ENCODE measurements at places on chromosomes 16 and 17. TPM values are rescaled to one million over a fixed set of nuclear protein-coding genes. Genes with fewer than 3 reads are reported as not detected.

The SCNN1G gene
- total RNA-seq, result 3.2 TPM

- no peak for DNase-seq
- no peaks in the 10 kb centered on the region for H3K27me3 ChIP-seq
- H3K36me3 ChIP-seq, result no peaks in the 10 kb centered on the region
- peaks cover 5% of the 10 kb centered on the region for H3K4me1 ChIP-seq
These were observed 32.6 kb downstream of the NUBP1 start for GRCh38 chr16:10776280-10776679.

DNA sequence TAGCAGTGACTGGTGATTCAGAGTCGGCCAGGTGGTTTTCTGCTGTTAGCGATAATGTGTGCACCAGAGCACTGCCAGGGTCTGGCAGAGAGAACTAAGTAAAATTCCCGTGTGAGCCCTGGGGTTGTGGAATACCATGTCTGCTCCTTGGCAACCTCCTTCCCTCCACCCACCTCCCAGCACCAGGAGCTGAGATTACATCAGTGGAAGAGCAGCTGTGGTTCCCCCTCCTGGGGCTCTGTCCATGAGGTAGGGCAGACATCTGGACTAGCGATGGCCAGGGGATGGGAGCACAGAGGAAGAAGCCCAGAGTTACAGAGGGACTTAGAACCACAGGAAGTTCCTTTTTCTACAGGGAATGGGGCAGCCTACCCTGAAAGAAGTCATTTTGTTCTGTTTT, 15.8 kb downstream of the CLEC10A start:
- no peaks in the 10 kb centered on the region for H3K36me3 ChIP-seq
- H3K27ac ChIP-seq, result no peak overlapping the region
- no peaks in the 10 kb centered on the region for H3K27me3 ChIP-seq
- no peak overlapping the region for H3K4me3 ChIP-seq

DNA sequence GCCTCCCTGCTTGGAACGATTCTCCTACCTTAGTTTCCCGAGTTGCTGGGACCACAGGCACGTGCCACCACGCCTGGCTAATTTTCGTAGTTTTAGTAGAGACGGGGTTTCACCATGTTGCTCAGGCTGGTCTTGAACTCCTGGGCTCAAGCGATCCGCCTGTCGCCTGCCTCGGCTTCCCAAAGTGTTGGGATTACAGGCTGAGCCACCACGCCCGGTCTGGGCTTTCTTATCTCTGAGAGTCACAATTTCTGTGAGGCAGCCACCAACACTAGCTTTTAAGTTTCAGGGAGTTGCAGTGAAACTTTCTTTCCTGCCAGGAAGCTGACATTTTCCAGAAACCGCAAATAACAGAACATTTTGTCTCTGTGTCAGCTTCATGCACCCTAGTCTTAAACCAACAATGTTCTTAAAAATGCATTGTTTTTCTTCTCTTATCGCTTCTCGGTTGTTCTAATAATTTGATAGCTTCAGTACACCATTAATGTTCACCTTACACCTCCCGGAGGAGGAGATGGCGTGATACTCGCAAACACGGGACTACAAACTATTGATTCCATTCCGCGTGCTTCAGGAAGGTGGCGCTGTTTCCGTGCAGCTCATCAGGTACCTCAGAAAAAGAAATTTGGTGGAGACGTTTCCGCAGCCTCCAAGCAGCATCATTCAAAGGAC, 7.4 kb upstream of the DHRS7B start:
- no peak overlapping the region for H3K4me3 ChIP-seq
- H3K4me1 ChIP-seq, result no peaks in the 10 kb centered on the region
- no peaks in the 10 kb centered on the region for H3K27me3 ChIP-seq
- H3K36me3 ChIP-seq, result no peaks in the 10 kb centered on the region
- peak; percentile 80 for DNase-seq

The HBM gene
- 10.3 TPM for total RNA-seq

DNA sequence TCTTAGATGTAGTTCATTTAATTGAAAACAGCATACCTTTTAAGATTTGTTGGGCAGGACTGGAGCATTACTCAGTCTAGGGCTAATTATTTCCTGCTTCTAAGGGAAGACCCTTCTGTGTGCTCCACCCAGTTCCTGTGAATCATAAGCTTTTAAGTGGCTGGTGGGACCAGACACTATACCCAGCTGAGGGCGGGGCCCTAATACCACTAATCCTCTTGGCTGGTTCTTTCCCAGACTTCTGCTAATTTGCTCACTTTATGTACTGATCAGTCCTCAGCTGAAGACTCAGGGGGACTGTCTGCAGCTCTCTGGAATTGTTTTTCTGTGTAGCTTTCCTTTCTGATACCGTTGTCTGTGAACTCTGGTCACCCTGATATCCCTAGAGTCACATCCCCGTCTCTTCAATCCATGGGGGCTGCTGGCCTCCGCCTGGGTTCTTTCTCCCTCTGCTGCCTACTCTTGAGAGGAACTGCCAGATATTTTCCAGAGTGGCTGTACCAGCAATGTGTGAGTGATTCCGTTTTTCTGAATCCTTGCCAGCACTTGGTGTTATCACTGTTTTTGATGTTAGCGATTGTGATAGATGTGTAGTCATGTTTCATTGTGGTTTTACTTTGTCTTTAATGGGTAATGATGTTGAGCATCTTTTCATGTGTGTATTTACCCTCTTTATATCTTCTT, 35.1 kb downstream of the MFSD11 start:
- peaks cover 8% of the 10 kb centered on the region for H3K4me1 ChIP-seq
- no peak overlapping the region for H3K4me3 ChIP-seq
- H3K27ac ChIP-seq, result peak overlapping the region; percentile 27
- no peak for DNase-seq
- H3K36me3 ChIP-seq, result peaks cover 44% of the 10 kb centered on the region

- no peak for DNase-seq
- H3K27me3 ChIP-seq, result no peaks in the 10 kb centered on the region
- H3K4me1 ChIP-seq, result no peaks in the 10 kb centered on the region
These were observed 13.2 kb upstream of the SCNN1B start for GRCh38 chr16:23288726-23289512.

DNA sequence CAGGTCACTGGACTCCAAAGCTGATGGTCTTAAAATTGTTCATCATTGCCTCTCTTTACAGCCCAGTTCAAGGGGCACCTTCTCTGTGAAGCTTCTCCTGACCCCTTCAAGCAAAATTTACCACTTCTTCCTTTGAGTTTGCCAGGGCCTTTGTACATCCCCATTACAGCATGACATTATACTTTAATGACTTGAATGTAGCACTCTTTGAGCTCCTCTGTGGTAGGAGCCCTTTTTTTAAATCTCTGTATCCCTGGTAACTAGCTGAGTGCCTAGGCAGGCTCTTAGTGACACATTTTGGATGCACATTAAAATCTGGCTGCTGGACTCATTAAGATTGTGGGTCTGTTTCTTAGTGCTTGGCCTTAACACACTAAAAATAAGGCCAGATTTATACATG, 412.1 kb downstream of the CA10 start:
- H3K4me1 ChIP-seq, result no peaks in the 10 kb centered on the region
- no peaks in the 10 kb centered on the region for H3K27me3 ChIP-seq
- no peak overlapping the region for H3K27ac ChIP-seq
- H3K36me3 ChIP-seq, result no peaks in the 10 kb centered on the region
- DNase-seq, result no peak
- H3K4me3 ChIP-seq, result no peak overlapping the region

GRCh38 chr16:12067714-12068401, 91.3 kb downstream of the SNX29 start:
- no peaks in the 10 kb centered on the region for H3K4me1 ChIP-seq
- DNase-seq, result peak; percentile 91
- H3K36me3 ChIP-seq, result no peaks in the 10 kb centered on the region
- no peak overlapping the region for H3K4me3 ChIP-seq
- no peaks in the 10 kb centered on the region for H3K27me3 ChIP-seq

The TERB1 gene
- not detected for total RNA-seq

The MPG gene
- total RNA-seq, result 49.8 TPM

The SMPD3 gene
- total RNA-seq, result 81.4 TPM

GRCh38 chr17:68089881-68090280, 54.3 kb downstream of the KPNA2 start:
- H3K27ac ChIP-seq, result no peak overlapping the region
- H3K4me3 ChIP-seq, result no peak overlapping the region
- peaks cover 37% of the 10 kb centered on the region for H3K4me1 ChIP-seq
- H3K36me3 ChIP-seq, result no peaks in the 10 kb centered on the region
- no peaks in the 10 kb centered on the region for H3K27me3 ChIP-seq
- peak; percentile 71 for DNase-seq
